ENCODE measurements at places on chromosomes 13 and 19.

GRCh38 chr19:50843701-50844221 is 10.4 kb upstream of the KLK15 start:
- DNase-seq, result no peak

- DNase-seq, result no peak
Observed at GRCh38 chr19:3897936-3898335, 17.5 kb downstream of the ATCAY start.

DNA sequence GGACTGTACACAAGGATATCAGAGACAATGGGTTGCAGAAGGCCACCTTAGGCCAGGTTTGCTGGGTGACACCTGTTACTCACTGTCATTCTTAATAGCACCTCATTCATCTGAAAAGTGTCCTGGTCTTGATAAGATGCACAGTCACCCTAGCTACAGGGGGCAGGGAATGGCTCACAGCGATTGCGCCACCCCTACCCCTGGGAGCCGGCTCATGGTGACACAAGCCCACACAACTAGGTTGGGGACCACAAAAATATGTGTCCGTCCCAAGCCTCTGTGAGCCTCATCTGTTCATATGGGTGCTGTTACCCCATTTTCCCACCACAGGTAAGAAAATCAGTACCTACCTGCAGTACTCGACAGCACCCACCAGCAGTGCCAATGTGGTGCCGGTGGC is 23.4 kb downstream of the MED26 start:
- no peak for DNase-seq

DNA sequence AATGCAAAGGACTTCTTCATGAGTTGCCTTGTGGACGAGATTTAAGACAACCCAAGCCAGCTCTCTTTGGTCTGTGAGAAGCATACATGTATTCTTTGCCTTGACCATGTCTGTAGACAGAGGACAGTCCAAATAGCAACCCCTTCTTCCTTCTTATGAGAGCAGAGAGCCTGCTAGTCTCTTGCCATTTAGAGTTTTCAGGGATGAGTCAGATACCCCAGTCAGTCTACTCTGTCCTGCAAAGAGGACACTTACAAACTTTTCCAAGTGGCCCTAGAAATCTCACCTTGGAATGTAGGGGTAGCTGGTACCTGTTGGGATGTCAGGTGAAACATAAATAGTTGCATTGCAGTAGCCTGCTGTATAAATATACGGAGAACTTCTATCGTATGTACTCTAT is 36.7 kb downstream of the DNAJC3 start:
- no peak for DNase-seq

- DNase-seq, result no peak
Observed at GRCh38 chr13:67392014-67392413, 161.9 kb upstream of the PCDH9 start.

DNA sequence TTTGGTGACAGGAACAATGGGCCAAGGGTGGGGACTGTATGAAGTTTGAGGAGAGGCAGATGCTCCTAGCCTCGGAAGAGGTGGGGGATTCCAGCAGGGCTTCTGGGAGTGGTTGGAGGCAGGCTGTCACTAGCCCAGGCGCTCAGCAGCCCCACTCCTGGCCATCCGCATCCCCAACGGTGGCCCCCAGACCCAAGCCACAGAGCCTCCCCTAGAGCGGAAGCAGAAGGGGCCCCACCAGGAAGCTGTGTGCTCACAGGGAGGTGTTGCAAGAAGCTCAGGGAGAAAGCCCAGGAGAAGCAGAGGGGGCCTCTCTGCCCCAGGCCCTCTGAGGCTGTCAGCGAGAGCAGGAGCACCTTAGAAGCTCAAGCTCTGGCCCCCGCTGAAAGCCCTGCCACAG is 8.3 kb downstream of the PRAM1 start:
- no peak for DNase-seq

- DNase-seq, result no peak
Observed at GRCh38 chr13:60090574-60090973, 73.2 kb downstream of the DIAPH3 start.

GRCh38 chr19:743168-743687 is 7.7 kb upstream of the MISP start:
- DNase-seq, result no peak

DNA sequence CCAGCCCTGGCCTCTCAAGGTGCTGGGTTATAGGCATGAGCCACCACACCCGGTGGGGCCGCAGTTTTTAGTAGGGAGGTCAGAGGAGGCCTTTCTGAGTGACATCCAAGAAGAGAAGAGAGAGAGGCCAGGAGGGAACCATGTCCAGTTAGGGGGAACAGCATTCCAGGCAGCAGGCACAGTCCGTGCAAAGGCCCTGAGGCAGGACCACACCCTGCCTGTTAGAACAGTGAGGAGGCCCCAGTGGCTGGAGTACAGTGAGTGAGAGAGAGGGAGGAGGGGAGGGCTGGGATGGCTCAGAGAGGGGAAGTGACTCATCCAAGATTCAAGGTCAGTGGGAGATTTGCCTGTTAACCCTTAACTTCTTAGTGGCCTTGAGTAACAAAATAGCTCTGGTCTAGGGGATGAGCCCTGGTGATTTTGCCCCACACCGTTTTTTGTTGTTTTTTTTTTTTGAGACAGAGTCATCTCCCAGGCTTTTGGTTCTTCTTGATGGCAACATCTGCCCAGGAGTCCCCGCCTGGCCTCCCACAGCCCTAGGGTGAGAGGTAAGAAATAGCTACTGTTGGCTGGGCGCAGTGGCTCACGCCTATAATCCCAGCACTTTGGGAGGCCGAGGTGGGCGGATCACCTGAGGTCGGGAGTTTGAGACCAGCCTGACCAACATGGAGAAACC is 2.7 kb upstream of the PLIN3 start:
- DNase-seq, result peak; percentile 46

- no peak for DNase-seq
Observed at GRCh38 chr13:114067886-114068651, 64.4 kb downstream of the RASA3 start.

DNA sequence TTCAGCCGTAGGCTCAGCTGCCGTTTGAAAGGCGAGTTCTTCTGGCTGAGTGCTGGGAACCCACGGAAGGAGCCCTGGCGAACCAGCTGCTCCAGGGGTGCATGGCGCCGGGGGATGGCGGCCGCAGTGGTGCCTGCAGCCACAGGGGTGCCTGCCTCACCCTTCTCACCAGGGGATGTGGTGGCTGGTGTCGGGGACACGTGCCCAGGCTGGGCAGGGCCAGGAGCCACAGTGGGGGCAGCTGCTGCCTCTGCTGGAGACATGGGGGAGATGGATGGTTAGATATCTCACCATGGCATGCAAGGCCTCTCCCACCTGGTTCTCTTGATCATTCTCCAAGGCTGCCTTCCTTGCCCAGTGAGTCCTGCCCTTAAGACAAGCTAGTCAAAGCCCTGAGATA is 17.1 kb downstream of the NUMBL start:
- DNase-seq, result no peak

- no peak for DNase-seq
Observed at GRCh38 chr13:76813891-76814290, 72.3 kb downstream of the KCTD12 start.

DNA sequence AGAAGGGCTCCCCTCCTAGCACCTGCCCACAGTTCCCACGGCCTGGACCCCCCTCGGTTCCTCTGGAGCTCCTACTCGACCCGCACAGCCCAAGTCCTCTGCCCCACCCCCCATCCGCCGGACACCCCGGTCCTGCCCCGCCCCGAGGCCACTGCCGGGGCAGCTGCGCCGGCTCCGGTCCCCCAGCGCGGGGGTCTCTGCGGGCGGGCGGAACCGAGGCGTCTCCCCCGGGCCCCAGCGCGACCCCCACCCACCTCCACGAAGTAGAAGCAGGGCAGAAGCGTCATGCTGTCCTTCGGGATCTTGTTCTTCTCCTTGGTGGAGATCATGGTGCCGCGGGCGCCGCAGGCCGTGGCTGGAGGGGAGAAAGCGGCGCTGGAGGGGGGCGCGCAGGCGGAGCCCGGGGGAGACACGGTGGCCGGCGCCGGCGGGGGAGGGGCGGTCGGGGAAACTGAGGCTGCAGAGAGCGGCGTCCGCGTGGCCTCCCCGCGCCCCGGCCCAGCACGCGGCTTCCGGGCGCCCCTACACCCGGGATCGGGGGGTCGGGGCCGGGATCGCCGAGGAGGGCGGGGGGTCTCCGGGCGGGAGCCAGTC is 427 bp downstream of the PLPPR3 start:
- DNase-seq, result no peak

DNA sequence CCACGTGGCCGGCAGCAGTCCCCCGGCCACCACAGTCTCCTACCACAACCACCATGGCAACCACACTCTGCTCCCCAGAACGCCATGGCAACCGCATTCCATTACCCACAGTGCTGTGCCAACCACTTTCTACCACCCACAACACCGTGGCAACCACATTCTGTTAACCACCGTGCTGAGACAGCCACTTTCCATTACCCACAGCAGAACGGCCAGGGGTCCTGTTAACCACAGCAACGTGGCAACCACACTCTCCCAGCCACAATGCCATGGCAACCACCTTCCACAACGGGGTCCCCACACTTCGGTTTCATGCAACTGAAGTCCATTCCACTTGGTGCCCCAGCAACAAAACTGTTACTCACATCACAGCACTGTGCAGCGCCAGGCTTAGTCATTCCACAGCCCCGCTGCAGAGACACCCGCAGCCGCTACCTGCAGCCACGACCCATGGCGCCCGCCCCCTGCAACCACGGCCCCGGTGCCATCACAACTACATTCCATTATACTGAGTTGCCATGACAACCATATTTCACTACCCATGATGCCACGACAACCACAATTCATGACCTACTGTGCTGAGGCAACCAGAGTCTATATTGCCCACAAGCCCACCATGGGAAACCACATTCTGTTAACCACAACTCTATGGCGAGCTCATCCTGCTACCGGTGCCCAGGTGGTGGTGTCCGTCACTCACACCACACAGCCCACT is 10.0 kb downstream of the DPF1 start:
- DNase-seq, result no peak

DNA sequence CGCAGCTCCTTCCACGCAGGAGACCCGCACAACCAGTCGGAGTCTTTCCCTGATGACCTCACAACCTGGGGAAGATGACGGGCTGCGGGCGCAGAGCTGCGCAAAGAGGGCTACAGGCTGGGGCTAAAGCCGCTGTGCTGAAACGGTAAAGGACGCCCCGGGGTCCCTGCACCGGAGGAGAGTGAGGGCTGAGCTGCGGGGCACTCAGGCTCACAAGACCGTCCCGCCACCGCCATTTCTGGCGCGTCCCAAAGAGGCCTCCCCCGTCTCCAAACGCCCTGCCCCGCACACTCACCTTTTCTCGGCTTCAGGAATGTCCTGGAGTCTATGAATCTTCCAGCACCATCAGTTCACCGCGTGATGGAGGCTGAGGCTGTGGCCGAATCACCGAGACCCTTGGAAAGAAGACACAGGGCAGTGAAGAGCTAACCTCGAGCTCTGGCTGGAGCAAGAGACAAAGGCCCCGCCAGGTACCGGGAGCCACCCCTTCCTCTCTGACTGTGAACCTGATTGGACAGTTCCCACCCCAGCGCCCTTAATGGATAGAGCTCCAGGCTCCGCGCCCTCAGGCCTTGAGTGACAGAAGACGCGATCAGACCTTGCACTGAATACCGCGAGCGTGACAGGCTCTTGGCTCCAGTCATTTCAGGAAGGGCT is 41.8 kb upstream of the ZNF429 start:
- DNase-seq, result peak; percentile 50

DNA sequence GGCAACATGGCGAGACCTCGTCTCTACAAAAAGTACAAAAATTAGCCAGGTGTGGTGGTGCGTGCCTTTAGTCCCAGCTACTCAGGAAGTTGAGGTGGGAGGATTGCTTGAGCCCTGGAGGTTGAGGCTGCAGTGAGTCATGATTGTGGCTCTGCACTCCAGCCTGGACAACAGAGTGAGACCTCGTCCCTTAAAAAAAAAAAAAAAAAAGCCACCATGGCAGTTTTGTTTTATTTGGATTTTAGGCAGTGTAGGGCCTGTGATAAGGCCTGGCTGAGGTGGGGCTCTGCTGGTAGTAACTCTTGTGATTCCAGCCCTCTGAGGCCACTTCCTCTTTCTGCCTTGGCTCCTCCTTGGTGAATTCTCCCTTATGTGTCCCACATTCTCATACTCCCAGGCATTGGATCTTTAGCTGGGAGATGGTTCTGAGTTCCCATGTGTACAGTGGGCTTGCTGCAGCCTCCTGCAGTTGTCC is 39.2 kb downstream of the GATAD2A start:
- no peak for DNase-seq

GRCh38 chr13:97879646-97880310 is 73.7 kb upstream of the IPO5 start:
- DNase-seq, result no peak
